Stimulated activated CD4-positive, alpha-beta T cell treated with anti-CD3 and anti-CD28 coated beads, Interleukin-1b, Interleukin-23, amount 100 ng/mL, for 1 hour (primary cell): ENCODE measurements at places on chromosomes 5 and 9.

GRCh38 chr5:142600092-142600491, 85.8 kb downstream of the FGF1 start:
- no peak for DNase-seq

DNA sequence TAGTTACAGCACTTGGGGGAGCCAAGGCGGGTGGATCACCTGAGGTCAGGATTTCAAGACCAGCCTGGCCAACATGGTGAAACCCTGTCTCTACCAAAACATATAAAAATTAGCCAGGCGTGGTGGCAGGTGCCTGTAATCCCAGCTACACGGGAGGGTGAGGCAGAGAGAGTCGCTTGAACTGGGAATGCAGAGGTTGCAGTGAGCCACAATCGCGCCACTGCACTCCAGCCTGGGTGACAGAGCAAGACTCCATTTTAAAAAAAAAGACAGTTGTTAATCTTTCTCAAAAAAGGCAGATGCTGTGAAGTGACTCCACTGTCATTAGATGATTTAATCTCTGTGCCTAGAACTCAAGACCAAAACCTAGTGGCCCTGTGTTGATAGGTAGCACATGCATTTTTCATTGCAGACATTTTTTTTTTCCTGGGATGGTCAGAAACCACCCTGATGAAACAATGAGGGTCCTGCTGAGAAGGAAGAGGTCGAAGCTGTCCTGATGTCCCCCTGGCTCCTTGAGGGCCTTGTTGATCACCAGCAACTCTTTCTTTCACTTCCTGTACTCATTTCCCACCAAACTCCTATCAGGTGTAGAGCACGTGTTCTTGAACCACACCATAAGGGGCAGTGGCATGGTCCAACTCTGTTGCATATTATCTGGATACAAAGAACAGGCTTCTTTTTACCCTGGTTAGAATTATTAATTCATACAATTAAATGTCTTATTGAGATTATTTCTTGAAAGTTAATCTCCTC, 382.2 kb downstream of the ICE1 start:
- DNase-seq: no peak

DNA sequence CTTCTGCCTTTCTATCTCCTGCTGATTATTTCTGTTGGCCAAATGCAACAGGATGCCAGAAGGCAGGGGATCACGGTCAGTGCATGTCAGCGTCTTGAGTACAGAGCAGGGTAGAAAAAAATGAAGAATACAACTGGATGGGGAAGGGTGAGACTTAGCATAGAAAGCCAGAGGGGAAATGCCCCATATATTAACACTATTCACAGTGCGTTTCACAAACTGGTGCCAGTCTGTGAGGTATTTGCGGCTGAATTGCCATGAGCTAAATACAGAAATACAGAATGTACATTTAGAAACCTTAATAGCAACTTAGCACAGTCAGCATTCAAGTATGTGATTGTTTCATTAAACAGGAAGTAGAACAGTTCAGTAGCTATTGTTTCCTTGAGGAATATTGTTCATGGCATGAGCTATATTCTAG, 31.0 kb upstream of the SLC1A3 start:
- no peak for DNase-seq

- DNase-seq: no peak
These were observed 143.6 kb downstream of the BOD1 start for GRCh38 chr5:173472784-173473278.

DNA sequence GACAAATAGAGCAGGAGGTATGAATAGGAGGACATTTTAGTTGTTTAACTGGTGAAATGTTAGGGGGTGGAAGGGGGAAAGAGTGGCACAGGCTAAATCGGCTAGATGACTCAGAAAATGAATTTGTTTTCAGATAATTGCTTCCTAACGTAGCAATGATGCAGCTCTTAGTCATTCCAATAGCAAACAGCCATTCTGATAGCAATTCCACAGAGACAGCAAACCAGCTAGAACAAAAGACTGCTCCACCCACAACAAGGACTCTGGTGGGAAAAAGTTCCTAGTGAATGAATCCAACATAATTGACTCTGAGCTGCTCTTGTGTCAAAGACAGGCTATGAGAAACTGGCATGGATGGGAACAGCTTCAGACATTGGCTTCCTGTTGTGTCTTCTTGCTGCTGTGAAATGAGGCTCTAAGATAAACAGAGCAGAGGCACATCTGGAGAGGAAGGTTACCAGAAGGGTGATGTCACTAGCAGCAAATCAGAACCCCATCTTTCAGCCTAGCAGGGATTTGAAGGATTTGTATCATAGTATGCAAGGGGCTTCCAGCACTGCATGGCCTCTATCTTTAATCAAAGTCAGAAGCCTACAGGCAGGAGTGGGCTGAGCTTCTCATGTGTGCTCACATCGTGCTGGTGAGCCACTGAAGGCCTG, 28.1 kb upstream of the F2RL1 start:
- no peak for DNase-seq

DNA sequence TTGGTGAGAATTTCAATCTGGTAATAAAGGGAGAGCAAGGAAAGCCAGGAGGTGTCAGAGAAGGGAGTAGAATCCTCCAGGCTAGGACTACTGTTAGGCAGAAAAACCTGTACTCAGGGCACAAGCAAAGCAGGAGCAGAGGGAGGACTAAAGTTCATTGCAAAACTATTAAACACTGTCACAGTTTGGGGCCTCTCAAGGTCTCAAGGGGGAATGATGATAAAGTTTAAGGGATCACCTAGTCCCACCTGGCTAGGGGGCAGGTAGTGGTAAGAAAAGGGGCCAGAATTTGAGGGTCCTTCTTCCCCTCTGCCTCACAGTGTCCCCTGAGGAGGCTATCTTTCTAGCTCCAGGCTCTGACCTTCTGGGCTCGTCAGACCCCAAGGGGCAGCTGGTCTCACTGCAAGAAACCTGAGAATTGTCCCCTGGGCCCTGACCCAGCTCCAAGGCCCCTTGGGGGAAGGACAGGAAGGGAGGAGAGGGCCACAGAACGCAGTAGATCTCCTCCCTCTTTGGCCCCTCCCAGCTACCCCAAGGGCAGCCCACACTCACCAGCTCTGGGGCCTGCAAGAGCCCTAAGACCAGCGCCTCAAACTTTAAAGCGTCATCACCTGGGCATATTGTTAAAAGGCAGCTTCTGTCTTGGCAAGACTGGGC, 974 bp downstream of the CCDC69 start:
- no peak for DNase-seq
